ENCODE measurements at places on chromosomes 7 and 10. TPM values are rescaled to one million over a fixed set of nuclear protein-coding genes. Genes with fewer than 3 reads are reported as not detected.

The CCSER2 gene
- 47.4 TPM for total RNA-seq

The ENTPD1 gene
- total RNA-seq, result 0.37 TPM

- H3K27me3 ChIP-seq, result no peaks in the 10 kb centered on the region
- H3K4me3 ChIP-seq, result no peak overlapping the region
- no peak for DNase-seq
- H3K36me3 ChIP-seq, result no peaks in the 10 kb centered on the region
These were observed 52.0 kb downstream of the EEPD1 start for GRCh38 chr7:36204929-36205635.

GRCh38 chr10:72026278-72027111 lies 61.9 kb downstream of the SPOCK2 start:
- H3K27me3 ChIP-seq, result no peaks in the 10 kb centered on the region
- H3K36me3 ChIP-seq, result no peaks in the 10 kb centered on the region
- no peak overlapping the region for H3K4me3 ChIP-seq
- peak overlapping the region; percentile 6 for H3K27ac ChIP-seq
- peaks cover 25% of the 10 kb centered on the region for H3K4me1 ChIP-seq

The STK31 gene
- total RNA-seq, result 0.58 TPM

DNA sequence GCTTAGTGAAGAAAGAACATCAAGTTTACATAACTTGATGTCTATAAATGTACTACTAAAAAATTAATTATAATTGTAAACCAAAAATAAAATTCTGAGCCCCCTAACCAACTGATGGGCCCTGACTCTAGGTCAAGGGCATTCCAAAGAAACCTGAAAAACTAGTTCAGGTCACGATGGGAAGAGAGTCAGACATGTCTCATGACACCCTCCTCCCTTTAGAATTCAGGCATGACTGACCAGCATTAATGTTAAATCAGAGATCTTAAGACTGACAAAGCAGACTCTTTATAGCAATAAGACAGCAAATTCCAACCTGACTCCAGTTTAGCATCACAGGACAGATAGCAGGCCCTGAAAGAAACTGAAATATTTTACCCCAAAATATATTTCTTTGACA lies 21.6 kb upstream of the OTUD1 start:
- H3K27me3 ChIP-seq, result peaks cover 11% of the 10 kb centered on the region
- no peaks in the 10 kb centered on the region for H3K4me1 ChIP-seq
- H3K4me3 ChIP-seq, result no peak overlapping the region
- no peak for DNase-seq
- H3K27ac ChIP-seq, result no peak overlapping the region

DNA sequence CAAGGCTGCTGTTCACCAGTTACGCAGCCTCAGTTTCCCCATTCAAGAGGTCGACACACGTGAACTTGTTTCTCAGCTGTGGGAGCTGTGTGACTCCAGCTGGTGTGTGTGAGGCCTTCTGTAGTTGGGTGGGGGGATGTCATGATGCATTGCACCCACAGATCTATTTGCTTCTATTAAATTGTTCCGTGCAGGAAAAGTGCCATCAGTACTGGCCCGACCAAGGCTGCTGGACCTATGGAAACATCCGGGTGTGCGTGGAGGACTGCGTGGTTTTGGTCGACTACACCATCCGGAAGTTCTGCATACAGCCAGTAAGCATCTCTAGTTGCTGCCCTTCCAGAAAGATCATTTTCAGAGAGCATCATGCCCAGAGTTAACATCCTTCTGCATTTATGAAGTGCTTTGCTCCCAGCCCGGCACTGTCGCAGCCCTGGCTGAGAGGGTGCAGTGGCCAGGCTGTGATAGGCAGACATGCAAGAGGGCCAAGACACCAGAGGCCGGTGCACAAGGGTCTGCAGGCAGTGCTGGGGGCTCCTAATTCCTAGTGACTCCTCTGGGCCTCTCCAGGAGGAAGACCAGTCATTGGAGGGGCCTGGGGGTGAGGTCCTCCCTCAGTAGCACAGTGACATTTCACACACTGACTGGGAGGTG lies 60.2 kb downstream of the MKI67 start:
- H3K36me3 ChIP-seq, result no peaks in the 10 kb centered on the region
- no peak for DNase-seq
- no peak overlapping the region for H3K4me3 ChIP-seq
- peaks cover 26% of the 10 kb centered on the region for H3K4me1 ChIP-seq
- H3K27ac ChIP-seq, result no peak overlapping the region
- no peaks in the 10 kb centered on the region for H3K27me3 ChIP-seq

The VGF gene
- total RNA-seq, result 9.1 TPM

- H3K27me3 ChIP-seq, result no peaks in the 10 kb centered on the region
- H3K27ac ChIP-seq, result no peak overlapping the region
- no peak for DNase-seq
- no peak overlapping the region for H3K4me3 ChIP-seq
- no peaks in the 10 kb centered on the region for H3K36me3 ChIP-seq
- no peaks in the 10 kb centered on the region for H3K4me1 ChIP-seq
These were observed 1086.6 kb upstream of the SORCS1 start for GRCh38 chr10:108250936-108251620.

The ITGA8 gene
- total RNA-seq, result 0.37 TPM

The WAPL gene
- total RNA-seq, result 54.0 TPM

The LIPJ gene
- total RNA-seq, result not detected

The ELN gene
- 0.41 TPM for total RNA-seq

DNA sequence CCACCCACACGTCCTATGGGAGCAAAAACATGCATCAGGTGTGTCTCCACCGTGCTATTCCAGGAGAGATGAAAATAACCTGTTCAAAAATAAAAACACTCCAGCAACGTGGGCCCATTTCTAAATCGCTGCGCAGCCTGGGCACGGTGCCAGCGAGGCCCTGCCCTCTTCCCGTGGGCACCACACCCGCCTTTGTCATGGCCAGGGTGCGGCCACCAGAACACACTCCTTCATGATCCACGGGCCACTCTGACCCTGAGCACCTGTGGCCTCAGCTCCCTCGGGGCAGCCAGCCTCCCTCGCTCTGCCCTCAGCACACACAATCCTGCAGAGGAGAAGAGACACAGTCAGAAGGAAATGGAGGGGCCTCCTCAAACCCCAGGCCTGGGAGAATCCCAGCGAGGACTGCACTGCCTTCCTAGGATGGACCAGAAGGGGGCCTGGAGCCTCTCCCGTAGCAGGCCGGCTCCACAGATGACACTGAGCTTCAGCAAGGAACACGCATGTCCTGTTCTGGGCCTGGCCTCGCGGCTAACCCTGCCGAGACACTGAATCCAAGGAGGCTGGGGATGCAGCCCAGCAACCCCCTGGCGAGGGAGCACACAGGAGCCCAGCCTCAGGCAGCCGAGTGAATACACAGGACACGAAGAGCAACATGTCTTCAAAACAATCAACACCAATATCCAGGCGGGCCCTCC lies 169.0 kb downstream of the MAD1L1 start:
- peak overlapping the region; percentile 85 for H3K27ac ChIP-seq
- no peak overlapping the region for H3K4me3 ChIP-seq
- no peaks in the 10 kb centered on the region for H3K27me3 ChIP-seq
- H3K36me3 ChIP-seq, result peaks cover 15% of the 10 kb centered on the region

DNA sequence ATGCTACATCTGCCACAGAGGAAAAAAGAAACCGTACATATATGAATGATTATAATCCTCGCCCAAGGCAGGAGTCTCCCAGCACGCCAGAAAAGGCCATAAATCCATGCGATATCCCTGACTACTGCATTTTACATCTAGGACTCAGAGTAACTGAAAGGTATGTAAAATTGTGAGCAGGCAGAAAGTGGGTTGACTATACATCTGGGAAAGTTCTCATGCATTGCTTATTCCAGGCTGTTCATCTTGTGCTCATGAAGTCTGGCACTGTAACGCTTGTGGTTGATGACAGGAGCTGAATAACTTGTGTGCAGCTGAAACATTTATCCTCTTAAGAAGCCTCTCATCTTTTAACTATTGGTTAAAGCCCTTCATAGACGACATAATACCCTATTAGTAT lies 193.4 kb upstream of the STEAP4 start:
- no peak overlapping the region for H3K27ac ChIP-seq
- DNase-seq, result no peak

- peak overlapping the region; percentile 31 for H3K27ac ChIP-seq
- H3K4me1 ChIP-seq, result peaks cover 59% of the 10 kb centered on the region
- DNase-seq, result no peak
- H3K4me3 ChIP-seq, result peak overlapping the region; percentile 54
- H3K36me3 ChIP-seq, result peaks cover 30% of the 10 kb centered on the region
These were observed 5.7 kb downstream of the ZNF92 start for GRCh38 chr7:65379318-65379717.

DNA sequence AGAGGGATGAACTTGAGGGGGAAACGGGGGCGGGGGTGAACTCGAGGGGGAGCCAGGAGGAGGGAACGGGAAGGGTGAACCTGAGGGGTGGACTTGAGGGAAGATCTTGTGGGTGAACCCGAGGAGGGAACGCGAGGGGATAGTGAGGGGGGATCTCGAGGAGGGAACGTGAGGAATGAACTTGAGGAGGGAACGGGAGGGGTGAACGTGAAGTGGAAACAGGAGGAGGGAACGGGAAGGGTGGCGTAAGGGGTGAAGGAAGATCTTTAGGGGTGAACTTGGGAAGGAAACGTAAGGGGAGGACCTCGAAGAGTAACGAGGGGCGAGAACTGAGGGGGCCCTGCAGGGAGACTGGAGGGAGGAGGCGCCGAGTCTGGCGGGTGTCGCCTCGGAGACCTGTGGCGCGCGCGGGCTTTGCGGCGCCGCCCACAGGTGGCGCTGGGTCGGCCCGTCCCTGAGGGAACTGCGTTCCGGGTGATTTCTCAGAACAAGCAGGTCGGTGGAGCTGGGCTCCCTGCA lies 651 bp downstream of the MYO3A start:
- H3K36me3 ChIP-seq, result no peaks in the 10 kb centered on the region
- peak overlapping the region; percentile 67 for H3K27ac ChIP-seq
- H3K4me1 ChIP-seq, result peaks cover 9% of the 10 kb centered on the region
- peaks cover 74% of the 10 kb centered on the region for H3K27me3 ChIP-seq
- peak; percentile 26 for DNase-seq
- H3K4me3 ChIP-seq, result peak overlapping the region; percentile 89

The NAT16 gene
- total RNA-seq, result 1.7 TPM

GRCh38 chr7:122304319-122304975 lies at the start of gene FEZF1:
FEZF1 (minus strand) TSS chr7:122304750; CDS start chr7:122304437, 313 bp downstream.
- H3K4me1 ChIP-seq, result peaks cover 34% of the 10 kb centered on the region
- peaks cover 99% of the 10 kb centered on the region for H3K27me3 ChIP-seq
- DNase-seq, result no peak
- no peaks in the 10 kb centered on the region for H3K36me3 ChIP-seq
- peak within 1 kb of the TSS; percentile 63 for H3K4me3 ChIP-seq
- no peak within 1 kb of the TSS for H3K27ac ChIP-seq

The OLAH gene
- not detected for total RNA-seq

DNA sequence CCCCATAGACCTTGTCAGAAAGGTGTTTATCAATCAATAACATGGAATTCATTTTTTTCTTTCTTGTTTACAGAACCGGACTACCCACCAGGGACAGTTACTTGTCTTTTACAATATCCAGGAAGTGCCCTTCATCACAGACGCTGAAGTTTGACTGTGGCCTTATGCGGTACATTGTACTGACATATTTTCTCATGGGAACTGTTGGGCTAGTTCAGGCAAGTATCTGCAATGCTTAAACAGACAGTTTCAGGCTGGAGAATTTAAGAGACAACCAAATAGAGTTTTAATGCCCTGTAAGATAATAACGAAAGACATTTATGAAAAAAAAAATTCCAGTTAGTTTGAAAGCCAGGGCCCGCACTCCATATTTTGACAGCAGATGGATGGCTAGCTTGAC lies 246.4 kb downstream of the GATA3 start:
- H3K27me3 ChIP-seq, result peaks cover 60% of the 10 kb centered on the region
- no peak for DNase-seq
- no peaks in the 10 kb centered on the region for H3K36me3 ChIP-seq

The CTAGE8 gene
- total RNA-seq, result 0.72 TPM

DNA sequence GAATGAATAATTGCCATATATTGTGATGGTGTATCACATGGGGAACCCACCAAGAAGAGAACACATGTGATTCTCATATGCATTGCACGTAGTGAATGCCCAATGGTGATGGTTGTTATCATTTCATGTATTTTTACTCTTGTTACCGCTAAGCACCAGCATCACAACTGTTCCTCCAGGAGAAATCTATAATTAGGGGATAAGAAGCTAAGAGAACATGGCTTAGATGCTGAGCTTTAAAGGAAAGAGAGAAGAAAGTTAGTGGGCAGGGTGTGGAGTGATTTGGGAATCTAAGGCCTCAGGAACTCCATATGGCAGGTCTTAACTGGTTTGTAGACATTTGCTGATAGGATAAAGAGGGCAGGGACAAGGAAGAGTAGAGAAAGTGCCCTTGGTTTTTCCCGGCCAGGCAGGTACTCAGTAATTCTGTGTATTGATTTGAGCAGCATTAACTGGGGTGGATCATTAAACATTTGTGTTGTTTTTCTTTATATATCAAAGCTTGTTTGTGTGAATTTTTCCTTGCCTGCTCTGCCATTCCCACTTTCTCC lies 145.9 kb downstream of the LRRC4 start:
- H3K27ac ChIP-seq, result peak overlapping the region; percentile 10
- peaks cover 29% of the 10 kb centered on the region for H3K4me1 ChIP-seq
- H3K36me3 ChIP-seq, result peaks cover 12% of the 10 kb centered on the region
- no peak overlapping the region for H3K4me3 ChIP-seq
- no peaks in the 10 kb centered on the region for H3K27me3 ChIP-seq
- no peak for DNase-seq

The C10orf95 gene
- total RNA-seq, result 0.27 TPM

The HOXA11 gene
- not detected for total RNA-seq

- no peaks in the 10 kb centered on the region for H3K27me3 ChIP-seq
- H3K4me3 ChIP-seq, result no peak overlapping the region
- peaks cover 8% of the 10 kb centered on the region for H3K4me1 ChIP-seq
- no peak overlapping the region for H3K27ac ChIP-seq
These were observed 312.6 kb downstream of the WDR37 start for GRCh38 chr10:1368842-1369171.

The TRA2A gene
- total RNA-seq, result 132 TPM

GRCh38 chr10:11505639-11506038 lies 105.8 kb downstream of the USP6NL start:
- H3K36me3 ChIP-seq, result peaks cover 10% of the 10 kb centered on the region
- no peak for DNase-seq
- peaks cover 27% of the 10 kb centered on the region for H3K4me1 ChIP-seq
- no peak overlapping the region for H3K4me3 ChIP-seq
- peak overlapping the region; percentile 39 for H3K27ac ChIP-seq
- no peaks in the 10 kb centered on the region for H3K27me3 ChIP-seq

DNA sequence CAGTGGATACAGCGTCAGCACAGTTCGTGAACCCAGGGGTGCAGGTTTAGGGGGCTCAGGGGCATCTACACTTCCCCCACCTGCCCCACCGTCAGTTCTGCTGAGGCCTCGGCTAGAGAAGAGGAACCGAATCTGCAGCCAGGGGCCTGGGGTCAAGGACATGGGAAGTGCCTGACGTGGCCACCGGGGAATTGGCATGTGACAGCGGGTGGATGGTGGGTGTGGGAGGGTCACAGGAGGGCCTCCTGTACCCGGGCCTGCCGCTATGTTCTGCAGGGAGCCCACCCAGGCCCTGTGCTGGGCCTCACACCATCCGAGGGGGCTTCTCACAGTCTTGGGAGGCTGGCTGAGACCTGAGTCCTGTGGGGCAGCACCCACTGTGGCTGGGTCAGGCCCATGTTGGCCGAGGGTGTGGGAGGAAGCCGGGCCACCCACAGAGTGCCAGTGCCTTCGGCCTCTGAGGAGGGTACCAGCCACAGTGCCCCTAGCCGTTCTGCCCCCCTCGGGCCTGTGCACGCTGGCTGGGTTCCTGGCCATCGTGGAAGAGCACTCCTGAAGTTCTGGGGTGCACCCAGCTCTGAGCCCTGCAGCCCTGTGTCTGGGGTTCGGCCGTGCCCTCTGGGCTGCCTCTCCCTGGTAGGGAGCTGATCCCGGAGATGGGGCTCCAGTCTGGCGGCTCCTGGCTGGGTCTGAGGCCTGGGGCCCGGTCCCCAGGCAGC lies 5.9 kb downstream of the TTYH3 start:
- no peaks in the 10 kb centered on the region for H3K27me3 ChIP-seq
- H3K4me3 ChIP-seq, result no peak overlapping the region
- no peaks in the 10 kb centered on the region for H3K36me3 ChIP-seq
- no peak for DNase-seq

GRCh38 chr7:138603549-138604318 lies 97.4 kb downstream of the SVOPL start:
- peaks cover 35% of the 10 kb centered on the region for H3K4me1 ChIP-seq
